ENCODE measurements at places on chromosomes 2 and 18.

DNA sequence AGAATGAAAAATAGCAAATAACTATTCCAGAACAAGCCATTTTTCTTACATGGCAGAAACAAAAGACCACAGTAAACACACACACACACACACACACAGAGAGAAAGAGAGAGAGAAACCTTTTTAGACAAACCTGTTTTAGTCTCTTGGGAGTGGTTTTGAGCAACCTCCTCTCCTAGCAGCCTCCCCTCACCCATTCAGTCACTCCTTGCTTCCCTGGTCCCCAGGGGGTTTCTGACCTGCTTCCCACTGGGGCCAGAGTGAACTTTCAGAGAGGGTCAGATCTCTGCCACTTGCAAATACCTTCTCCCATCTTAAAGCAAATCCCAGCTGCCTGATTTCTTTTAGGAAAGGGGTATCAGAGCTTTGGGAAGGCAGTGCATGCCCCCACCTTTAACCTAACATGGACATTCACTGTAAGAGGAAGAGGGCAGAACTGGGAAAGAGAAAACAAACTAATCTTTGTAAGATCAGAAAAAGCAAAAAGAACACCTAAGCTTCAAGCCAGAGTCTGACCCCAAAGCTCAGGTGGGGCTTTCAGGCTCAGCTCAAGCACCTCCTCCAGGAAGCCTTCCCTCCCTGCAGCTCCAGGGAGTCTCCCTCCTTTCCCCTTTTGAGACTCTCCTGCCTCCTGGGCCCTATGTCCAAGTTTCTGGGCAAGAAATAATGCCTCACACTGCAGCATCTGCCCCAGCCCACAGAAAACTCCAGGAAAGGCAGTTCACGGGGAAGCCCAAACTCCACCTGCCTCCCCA, 2.7 kb downstream of the SDC1 start:
- DNase-seq, result no peak

DNA sequence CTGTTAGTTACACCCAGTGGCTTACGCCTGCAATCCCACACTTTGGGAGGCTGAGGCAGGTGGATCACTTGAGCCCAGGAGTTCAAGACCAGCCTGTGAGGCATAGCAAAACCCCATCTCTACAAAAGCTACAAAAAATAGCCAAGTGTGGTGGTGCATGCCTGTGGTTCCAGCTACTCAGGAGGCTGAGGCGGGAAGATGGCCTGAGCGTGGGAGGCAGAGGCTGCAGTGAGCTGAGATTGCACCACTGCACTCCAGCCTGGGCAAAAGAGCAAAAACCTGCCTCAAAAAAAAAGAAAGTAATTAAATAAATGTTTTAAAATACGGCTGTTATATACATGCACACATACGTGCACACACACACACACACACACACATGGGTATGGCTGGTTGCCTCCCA, 194.8 kb downstream of the HDAC4 start:
- DNase-seq, result no peak

- no peak for DNase-seq
These were observed 338.7 kb downstream of the CDH2 start for GRCh38 chr18:27838225-27838624.

DNA sequence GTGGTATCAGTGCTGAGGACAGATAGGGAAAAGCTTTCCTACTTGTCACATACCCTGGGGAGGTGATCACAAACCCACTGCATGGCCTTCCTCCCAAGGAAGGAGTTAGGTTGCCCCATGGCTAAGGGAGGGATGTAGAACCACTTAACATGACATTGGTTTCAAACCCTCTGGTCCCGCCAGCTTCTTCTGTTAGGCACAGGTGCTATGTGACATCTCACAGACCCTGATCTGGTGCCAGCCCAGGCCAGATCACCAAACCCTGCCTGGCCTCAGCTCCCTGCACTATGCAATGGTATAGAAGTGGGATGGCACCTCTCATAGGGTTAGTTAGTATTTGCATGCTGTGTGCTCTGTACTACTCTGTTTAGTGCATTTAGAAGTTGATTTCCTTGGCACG, 58.0 kb downstream of the TCF7L1 start:
- DNase-seq, result no peak

DNA sequence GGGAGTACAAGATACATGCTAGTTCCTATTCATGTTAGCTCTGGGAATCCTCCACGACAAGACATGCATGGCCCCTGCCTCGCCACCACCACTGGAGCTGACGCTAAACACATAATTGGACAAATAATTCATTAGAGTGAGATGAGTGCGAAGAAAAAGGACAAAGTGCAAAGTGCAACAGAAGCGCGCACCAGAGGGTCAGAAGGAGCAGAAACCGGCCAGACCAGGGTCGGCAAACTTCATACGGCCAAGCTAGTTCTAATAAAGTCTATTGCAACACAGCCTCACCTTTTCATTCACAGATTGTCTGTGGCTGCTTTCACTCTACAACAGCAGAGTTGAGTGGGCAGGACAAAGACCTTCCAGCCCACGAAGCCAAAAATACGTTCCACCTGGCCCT, 266.1 kb upstream of the KLHL29 start:
- no peak for DNase-seq

DNA sequence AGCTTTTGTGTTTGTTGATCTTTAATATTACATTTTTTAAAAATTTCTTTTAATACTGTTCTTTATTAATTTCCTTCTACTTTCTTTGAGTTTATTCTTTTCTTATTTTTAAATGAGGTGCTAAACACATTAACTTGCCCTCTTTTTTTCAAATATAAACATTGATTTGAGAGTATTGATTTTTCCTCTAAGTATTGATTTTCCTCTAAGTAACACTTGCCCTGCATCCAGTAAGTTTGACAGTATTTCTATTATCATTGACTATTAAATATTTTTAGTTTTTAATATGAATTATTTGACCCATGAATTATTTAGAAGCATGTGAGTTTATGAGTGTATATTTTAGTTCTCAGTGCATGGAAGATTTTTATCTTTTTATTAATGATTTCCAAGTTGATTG, 337.0 kb upstream of the RAB12 start:
- no peak for DNase-seq

- DNase-seq, result peak; percentile 73
These were observed 56.2 kb upstream of the ATP8B1 start for GRCh38 chr18:57859314-57859713.

GRCh38 chr18:44358402-44358801, 322.3 kb upstream of the SETBP1 start:
- no peak for DNase-seq

GRCh38 chr2:238941262-238941792, 93.4 kb downstream of the TWIST2 start:
- DNase-seq, result no peak

DNA sequence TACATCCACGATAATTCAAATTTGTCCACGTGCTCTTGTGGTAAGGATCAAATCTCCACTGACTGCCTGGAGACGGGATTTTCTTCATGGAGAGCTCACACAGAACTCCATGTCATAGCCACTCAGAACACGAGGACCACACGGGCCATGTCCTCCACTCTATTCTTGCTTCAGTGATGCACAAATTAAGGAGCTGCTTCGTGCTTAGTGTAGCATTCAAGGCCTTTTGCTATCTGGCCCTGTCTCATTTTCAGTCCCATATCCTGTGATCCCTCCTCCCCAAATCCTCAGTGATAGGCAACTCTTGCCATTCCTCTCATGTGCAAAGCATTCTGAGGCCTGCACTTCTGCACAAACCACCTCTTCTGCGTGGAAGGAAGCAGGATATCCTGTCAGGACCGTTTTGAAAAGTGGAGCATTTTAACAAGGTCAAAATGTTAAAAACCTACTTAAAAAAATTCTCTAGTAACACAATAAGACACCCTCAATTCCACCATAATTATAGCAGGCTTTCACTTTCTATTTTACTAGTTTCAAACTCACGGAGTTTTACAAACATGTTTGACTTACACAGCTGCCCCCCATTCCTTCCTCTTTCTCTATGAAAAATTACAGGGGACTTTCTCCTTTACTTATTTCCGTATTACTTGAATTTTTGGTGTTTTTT, 35.2 kb downstream of the ST3GAL5 start:
- DNase-seq, result peak; percentile 47

DNA sequence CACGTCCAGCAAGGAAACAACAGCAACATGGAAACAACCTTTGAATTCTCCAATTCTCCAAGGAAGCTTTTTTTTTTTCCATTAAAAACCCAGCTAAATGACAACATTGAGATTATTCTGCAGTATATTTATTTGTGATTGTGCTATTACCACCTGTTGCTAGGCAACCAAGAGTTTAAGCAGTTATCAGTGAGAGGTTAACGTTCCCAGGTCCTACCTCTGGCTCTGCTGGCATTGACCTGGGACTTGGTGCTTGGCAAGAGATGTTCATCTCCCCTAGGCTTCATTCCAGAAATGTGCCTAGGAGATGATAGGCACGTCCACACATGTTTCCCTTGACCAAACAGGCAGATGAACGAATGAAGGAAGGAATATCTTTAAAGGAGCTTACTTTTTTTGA, 157.0 kb downstream of the TDRD15 start:
- DNase-seq, result no peak

GRCh38 chr18:35740656-35741055, 159.1 kb downstream of the GALNT1 start:
- DNase-seq, result no peak

DNA sequence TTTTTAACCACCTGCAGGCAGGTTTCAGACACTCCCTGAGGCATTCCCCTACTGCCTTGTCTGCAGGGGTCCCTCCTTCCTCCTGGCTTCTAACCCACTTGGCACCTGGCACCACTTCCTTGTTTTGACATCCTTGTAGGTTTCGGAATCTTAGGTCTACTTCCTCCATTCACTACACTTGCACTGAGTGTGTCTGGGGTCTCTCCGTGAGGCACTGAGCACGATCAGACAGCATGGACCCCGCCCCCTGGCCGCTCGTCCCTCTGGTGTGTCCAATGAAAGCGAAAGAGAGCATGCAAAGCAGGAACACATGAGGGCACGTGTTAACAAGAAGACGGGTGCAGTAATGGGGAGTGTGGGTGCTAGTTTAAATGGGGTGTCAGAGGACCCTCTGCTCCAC, 63.8 kb downstream of the HAUS1 start:
- peak; percentile 89 for DNase-seq

- no peak for DNase-seq
These were observed 52.5 kb upstream of the STAM2 start for GRCh38 chr2:152227969-152228592.

GRCh38 chr18:23926571-23926970, 88.0 kb upstream of the TTC39C start:
- DNase-seq, result no peak

GRCh38 chr2:211944572-211944971, 594.0 kb downstream of the ERBB4 start:
- DNase-seq, result no peak

- DNase-seq, result no peak
These were observed 2.4 kb downstream of the TEKT4 start for GRCh38 chr2:94873362-94874276.

DNA sequence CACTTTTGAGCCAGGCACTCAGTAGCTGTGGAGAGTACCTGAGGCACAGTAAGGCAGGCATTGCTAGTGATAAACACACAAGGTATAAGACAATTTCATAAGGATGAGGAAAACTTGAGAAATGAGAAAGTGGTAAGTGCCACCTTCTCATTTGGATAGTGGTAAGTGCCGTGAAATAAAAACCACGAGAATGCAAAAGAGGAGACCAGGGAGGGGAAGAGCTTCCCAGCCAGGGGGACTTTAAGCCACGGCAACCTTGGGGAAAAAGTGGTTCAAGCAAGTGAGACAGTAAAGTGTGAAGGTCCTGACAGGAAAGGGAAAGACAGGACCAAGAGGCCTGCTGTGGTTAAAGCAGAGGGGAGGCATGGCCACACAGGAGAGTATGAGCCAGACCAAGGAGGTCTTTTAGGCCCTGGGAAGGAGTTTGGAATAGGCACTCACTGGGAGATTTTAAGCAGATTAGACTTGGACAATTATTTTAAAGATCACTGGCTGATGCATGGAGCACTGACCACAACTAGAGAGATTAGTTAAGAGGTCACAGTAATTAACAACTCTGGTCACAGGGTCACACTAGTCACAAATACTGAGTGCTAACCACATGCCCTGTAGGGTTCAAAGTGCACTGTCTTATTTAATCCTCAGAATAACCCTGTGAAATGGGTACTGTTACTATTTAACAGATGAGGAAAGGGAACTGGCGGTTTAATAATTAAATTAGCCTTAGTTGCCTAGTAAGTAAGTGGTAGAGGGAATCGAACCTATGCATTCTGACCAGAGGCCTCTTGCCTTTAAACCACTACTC, 50.1 kb downstream of the THOC1 start:
- DNase-seq, result no peak

DNA sequence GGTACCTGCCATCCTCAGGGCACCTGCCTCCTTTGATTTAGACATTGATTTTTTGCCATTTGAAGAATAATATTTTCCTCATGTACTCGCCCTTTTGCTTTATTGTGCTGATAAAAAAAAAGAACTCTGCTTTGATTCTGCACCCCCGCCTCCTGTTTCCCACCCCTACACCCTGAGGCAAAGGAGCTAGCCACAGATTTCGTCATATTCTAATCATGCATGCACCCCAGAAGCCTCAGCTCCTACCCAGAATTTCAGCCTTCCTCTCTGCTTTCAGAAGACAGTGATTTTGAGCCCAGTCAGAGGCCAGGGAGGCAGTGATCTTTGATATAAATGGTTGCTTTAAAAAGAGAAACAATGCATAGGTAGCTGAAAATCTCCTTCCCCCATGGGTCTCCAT, 329.0 kb downstream of the PTPRM start:
- DNase-seq, result no peak

DNA sequence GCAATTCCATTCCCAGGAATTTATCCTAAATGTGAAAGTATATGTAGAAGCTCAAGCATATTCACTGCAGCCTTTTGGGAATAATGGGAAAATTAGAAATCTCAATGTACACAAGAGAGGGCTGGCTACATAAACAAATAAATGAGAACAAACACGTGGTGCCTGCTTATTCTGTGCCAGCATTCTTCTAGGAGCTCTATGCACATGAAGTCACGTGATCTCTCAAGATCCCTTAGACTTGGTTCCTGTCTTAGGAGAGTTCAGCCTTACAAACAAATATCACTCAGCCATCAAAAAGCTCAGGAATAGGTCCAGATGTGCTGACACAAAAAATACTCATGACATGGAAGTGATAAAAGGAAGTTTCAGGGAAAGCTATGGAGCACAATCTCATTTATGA, 92.9 kb upstream of the SP3 start:
- no peak for DNase-seq

- DNase-seq, result no peak
These were observed 152.7 kb upstream of the NT5C1B start for GRCh38 chr2:18741895-18742732.

DNA sequence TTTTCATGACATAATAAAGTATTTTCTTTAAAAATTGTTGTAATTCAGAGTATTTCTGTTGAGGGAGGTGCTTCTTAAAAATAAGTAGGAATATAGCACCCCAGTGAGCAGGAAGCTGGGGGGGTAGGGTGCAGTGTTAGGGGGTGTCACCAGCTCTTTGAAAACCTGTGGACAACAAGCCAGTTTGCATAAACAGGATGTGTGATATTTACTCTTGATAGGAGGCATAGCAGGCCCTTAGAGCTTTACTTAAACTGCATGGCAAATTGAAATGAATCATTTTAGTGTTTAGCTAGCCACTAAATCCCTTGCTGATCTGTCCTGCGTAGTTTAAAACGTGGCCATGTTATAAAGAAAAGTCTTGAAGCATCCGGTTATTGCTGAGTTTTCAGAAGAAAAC, 8.4 kb downstream of the TGIF1 start:
- DNase-seq, result no peak

- no peak for DNase-seq
These were observed 174.0 kb downstream of the ARL4C start for GRCh38 chr2:234322766-234323465.

GRCh38 chr2:236309669-236310029, 45.4 kb upstream of the ASB18 start:
- DNase-seq, result peak; percentile 62

GRCh38 chr2:3586220-3586619, 8.7 kb upstream of the COLEC11 start:
- no peak for DNase-seq

GRCh38 chr2:168253379-168253778, 6.0 kb upstream of the STK39 start:
- no peak for DNase-seq

All from Karpas-422 (cell line).